ENCODE measurements at places on chromosomes 1 and 21.

GRCh38 chr1:110308247-110308646, 30.9 kb upstream of the RBM15 start:
- peak; percentile 76 for DNase-seq

GRCh38 chr1:28801461-28801860, 10.5 kb upstream of the OPRD1 start:
- no peak for DNase-seq

- DNase-seq, result no peak
These were observed 64.9 kb downstream of the PTGS2 start for GRCh38 chr1:186615332-186615731.

- DNase-seq, result no peak
These were observed 5.0 kb downstream of the WDR77 start for GRCh38 chr1:111444031-111444430.

GRCh38 chr1:156111355-156111962, 3.1 kb upstream of the LMNA start:
- no peak for DNase-seq

- no peak for DNase-seq
These were observed 579.9 kb upstream of the BEND5 start for GRCh38 chr1:49356594-49356993.

GRCh38 chr1:165639821-165640623, 9.0 kb downstream of the MGST3 start:
- DNase-seq, result no peak

- no peak for DNase-seq
These were observed 68.3 kb downstream of the MPZL1 start for GRCh38 chr1:167790117-167790516.

GRCh38 chr1:60898413-60898812, 183.9 kb upstream of the NFIA start:
- DNase-seq, result no peak

GRCh38 chr1:31579374-31579773, 3.1 kb downstream of the TINAGL1 start:
- DNase-seq, result no peak

DNA sequence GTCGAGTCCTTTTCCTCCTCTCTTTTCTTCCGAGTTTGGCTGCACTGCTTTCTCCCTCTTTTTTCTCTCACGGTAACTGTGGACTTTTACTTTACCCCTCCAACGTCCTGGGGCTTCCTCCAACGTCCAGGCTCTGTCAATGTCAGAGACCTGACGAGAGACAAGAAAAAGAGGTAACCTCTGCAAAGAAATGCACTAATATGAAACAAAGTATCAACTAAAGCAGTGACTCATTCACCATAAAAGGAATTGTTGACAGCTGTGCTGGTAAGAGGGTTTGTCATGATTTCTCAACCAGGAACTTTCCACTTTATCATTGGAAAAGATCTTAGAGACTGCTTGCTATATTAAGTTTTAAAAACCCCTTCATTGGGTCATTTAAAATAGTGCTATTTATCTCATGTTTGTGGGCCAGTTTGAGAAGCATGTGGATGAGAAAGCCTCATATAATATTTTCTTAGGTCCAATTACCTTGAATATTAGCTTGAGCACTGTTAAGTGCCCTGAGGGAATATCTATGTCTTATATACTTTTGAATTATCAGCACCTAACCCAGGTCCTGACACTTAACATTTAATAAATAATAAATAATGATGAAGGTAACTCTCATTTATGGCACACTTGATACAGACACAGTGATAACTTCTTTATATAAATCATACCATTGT, at the start of gene GBP2:
GBP2 (minus strand) TSS at position 202 of the 668 bp plus-strand sequence. CDS start 4,148 bp downstream, outside the sequence.
- peak; percentile 37 for DNase-seq

GRCh38 chr1:59598120-59598440, 216.7 kb upstream of the HOOK1 start:
- no peak for DNase-seq

DNA sequence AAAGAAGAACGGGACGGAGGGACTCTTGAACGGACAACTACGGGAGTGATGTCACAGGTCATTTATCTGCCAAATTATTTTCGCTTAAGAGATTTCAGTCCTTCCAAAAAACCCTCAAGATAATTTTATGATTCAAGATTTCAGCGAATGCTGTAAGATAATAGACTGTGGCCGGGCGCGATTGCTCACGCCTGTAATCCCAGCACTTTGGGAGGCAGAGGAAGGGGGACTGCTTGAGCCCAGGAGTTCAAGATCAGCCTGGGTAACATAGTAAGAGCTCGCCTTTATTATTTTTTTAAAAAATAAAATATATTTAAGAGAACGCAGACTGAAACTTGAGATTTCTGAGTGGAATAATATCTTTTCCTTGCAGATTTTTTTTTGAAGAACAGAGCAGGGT, 609 bp downstream of the RWDD2B start:
- no peak for DNase-seq

DNA sequence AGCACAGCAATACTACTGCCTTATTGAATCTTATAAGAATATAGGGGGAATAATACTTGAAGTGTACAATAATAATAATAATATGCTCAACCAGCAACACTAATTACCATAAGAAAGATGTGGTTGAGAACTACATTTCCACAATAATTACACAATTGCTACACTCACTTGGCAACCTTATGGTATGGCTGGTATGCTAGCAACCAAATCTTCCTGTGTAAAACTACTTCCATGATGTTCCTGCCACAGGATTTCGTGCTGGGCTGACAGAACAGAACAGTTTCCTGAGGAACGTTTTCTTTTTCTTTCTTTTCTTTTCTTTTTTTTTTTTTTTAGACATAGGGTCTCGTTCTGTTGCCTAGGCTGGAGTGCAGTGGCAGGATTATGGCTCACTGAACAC, 50.6 kb downstream of the KIF26B start:
- no peak for DNase-seq

- DNase-seq, result peak; percentile 74
These were observed 12.8 kb upstream of the CDC42 start for GRCh38 chr1:22039594-22040285.

DNA sequence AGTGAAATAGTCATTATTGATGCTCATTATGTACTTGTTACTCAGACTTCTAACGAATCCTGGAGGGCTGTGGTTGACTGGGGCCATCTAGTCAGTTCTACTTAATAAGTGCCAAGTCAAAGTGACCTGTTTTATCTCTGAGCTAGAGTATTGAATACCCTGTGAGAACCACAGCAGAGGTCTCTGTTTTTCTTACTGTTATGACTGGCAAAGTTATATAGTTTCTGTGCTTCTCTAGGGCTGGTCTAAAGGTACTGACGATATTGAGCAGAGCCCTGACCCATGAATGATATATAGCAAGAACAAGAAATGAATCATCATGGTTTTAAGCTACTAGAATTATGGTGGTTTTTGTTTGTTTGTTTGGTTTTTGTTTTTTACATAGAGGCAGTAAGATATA, 555.8 kb downstream of the PLA2G4A start:
- DNase-seq, result no peak

- DNase-seq, result no peak
These were observed 403.6 kb downstream of the PTPRU start for GRCh38 chr1:29639741-29640427.
